ENCODE measurements at places on chromosomes 3 and 15.

- DNase-seq, result no peak
These were observed 397.7 kb downstream of the MAGI1 start for GRCh38 chr3:65641045-65641444.

DNA sequence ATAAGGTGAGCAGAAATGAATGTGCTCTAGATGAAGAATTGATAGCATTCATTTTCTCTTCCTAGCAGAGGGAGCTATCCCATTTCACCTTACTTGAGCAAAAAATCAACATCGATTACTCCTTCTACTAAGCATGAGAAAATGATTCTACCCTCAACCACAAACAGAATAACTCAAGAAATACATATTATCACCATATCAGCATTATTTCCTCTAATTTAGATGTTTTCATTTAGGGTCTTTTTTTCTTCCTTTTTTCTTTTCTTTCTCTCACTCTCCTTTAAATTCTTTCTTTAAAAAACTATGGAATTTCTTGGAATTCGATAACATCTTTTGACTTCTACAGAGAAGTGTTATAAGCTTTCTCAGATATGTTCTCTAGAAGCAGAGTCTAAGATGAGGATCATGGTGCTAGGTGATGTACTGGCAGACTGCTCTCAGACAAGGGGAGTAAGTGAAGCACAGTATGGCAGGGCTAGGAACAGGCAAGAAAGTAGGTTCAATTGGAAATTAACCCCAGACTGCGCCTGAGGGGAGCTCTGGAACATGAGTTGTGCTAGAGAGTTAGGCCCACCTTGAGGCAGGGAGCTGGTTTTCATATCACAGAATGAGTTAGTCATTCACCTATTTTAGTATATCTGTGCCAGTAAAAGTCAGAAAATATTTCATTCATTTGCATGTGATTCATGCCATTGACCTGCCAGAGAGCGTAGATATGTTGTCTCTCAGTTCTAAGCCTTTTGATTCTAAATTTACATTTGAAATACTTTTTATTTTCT, 279.2 kb upstream of the KCNH8 start:
- no peak for DNase-seq

- no peak for DNase-seq
These were observed 2.3 kb downstream of the IL5RA start for GRCh38 chr3:3107858-3108257.

- DNase-seq, result no peak
These were observed 103.5 kb downstream of the CHSY1 start for GRCh38 chr15:101148166-101148880.

GRCh38 chr3:42663581-42664437, 10.3 kb downstream of the ZBTB47 start:
- DNase-seq, result no peak

DNA sequence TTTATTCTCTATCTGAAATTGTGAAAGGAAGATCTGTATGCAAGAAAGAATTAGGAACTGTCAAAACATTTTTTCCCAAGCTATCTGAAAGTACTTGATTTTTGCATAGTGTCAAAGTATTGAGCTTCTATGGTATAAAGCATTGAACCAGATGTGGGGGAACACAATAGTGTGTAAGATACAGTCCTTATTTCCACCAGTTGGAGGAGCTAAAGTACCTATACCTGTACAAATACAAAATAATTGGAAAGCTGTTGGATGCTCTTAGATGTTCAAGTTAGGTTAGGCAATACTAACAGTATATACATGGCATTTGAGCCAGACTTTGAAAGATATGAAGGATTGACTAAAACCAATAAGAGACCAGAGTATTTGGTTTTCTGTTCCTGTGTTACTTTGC, 148.4 kb downstream of the B3GALNT1 start:
- peak; percentile 8 for DNase-seq

DNA sequence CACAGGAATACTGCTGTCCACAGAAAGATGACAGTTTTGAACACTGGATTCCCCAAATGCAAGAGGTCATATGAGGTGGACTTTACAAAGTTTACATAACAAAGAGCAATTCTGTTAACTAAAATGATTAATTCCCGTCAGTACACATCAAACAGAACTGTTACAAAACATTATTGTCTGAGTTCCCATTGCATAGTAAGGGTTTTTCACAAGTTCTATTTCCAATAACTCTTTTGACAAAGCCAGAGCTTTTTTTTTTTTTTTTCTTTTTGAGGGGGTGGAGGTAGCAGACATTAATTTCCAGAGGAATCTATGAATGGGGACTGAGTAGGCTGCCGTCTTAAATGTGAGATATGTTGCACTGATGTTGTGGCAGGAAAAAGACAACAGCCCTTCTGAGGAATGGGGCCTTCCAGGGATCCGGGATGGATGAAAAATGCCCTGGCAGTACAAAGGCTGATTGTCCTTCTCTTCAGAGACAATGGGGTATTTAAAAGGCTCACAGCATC, 178.1 kb upstream of the KBTBD8 start:
- no peak for DNase-seq

DNA sequence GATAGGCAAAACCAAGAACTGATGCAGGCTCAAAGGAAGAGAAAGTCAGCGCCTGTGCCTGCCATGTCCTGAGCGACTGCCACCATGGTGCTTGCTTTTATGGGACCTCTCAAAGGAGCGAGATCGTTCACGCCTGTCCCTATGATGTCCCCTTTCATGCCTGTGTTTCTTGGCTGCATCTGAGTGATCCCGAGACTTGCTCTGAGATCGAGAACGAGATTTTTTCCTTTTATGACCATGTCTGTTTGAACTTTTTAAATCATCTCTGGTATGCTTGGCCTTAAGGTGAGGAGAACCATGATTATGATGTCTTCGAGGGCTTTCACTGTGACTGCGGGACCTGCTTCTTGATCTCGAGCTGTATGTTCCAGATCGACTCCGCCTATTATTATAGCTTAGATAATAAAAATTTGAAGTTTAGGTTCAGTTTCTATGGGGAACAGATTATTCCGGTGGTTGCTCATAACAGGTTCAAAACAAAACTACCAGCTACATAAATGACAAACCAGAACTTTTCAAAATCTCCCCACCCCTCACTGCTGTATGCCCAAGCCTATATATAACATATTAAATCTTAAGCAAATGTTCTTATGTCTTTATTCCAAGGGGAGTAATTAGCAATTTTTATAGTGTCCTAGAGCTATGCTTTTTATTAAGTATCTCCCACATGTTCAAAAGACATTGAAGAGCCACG, 11.6 kb downstream of the CCNL1 start:
- no peak for DNase-seq

DNA sequence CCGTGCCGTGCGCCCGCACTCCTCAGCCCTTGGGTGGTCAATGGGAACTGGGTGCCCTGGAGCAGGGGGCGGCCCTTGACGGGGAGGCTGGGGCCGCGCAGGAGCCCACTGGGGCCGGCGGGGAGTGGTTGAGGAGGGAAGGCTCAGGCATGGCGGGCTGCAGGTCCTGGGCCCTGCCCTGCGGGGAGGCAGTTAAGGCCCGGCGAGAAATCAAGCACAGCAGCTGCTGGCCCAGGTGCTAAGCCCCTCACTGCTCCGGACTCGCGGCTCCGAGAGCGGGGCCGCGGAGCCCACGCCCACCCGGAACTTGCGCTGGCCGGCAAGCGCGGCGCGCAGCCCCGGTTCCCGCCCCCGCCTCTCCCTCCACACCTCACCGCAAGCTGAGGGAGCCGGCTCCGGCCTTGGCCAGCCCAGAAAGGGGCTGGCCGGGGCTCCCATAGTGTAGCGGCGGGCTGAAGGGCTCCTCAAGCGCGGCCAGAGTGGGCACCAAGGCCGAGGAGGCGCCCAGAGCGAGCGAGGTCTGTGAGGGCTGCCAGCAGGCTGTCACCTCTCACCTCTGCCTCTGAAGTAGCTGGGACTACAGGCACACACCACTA, 7.8 kb downstream of the GP9 start:
- no peak for DNase-seq

- DNase-seq, result peak; percentile 36
These were observed 4.0 kb downstream of the GLYCTK start for GRCh38 chr3:52291508-52292181.

GRCh38 chr15:88605189-88606069, 15.7 kb upstream of the AEN start:
- DNase-seq, result no peak

GRCh38 chr3:81602781-81603180, 158.7 kb downstream of the GBE1 start:
- no peak for DNase-seq
